Activated CD4-positive, alpha-beta T cell treated with anti-CD3 and anti-CD28 coated beads, Interleukin-2, amount 10 ng/mL, durations not matched to agents 7 days and 5 days (primary cell): ENCODE measurements at places on chromosomes 6 and 20. TPM values are rescaled to one million over a fixed set of nuclear protein-coding genes. Genes with fewer than 3 reads are reported as not detected.

DNA sequence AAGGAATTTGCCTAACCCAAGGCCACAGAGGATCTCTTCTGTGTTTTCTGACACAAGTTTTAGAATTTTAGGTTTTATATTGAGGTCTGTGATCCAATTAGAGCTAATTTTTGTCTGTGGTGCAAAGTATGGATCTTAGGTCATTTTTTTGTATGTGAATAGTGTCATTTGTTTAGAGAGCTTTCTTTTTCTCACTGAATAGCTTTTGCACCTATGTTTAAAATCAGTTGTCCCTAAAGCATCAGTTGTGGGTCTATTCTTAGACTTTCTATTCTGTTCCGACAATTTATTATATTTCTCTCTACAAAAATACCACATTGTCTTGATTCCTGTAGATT is 341 bp upstream of the MCM9 start:
- no peak for DNase-seq

- DNase-seq, result no peak
Observed at GRCh38 chr6:42841844-42842584, 37.4 kb upstream of the RPL7L1 start.

DNA sequence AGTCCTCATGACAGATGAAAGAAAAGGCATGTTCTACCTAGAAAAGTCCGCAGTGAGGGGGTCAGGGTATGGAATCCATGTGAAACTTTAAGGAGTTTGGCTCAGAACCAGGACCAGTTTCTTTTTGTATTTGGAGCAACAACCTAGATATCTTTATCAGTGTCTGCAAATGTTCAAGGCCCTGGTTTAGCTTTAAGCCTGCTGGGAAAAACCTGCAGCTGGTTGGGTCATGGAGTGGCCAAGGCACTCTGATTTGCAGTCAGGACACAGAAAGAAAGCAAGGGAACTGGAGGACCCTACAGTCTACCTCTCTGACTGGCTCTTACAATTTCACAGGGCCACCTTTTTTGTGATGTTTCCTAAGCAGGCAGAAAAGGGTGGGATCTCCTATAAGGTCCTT is 33.7 kb downstream of the GSTA2 start:
- no peak for DNase-seq

- DNase-seq, result peak; percentile 92
Observed at GRCh38 chr6:139291813-139292619, at the start of gene TXLNB. TXLNB (minus strand) TSS chr6:139291998; CDS start chr6:139288899, 3,099 bp downstream.

OVOL2 gene
- total RNA-seq, result not detected

DNA sequence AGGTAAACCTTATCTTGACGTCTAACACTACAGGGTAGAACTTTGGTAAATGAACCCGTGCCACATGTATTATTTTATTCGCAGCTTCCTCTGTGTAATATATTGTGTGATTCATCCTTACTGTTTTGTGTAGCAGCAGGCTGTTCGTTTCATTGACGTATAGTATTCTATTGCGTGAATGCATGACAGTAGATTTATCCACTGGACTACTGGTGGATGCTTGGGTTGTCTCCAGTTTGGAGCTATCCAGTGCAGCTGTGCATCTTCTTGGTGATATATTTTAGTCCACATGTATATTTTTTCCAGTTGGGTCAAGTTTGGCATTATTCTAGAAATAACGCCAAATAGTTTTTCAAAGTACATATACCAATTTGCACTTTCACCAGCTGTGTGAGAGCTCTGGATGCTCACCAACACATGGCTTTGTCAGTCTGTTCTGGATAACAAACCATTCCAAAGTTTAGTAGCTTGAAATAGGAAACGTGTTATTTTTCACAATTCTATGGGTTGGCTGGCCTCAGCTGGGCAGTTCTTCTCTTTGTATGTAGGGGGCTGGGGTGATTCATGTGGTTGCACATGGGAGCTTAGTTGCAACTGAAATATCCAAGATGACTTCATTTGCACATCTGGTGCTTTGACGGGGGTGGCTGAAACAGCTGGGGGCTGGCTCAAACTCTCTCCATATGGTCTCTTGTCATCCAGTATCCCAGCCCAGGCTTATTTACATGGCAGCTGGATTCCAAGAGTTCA is 9.3 kb downstream of the ECT2L start:
- no peak for DNase-seq

AURKA gene
- total RNA-seq, result 73.6 TPM

DNA sequence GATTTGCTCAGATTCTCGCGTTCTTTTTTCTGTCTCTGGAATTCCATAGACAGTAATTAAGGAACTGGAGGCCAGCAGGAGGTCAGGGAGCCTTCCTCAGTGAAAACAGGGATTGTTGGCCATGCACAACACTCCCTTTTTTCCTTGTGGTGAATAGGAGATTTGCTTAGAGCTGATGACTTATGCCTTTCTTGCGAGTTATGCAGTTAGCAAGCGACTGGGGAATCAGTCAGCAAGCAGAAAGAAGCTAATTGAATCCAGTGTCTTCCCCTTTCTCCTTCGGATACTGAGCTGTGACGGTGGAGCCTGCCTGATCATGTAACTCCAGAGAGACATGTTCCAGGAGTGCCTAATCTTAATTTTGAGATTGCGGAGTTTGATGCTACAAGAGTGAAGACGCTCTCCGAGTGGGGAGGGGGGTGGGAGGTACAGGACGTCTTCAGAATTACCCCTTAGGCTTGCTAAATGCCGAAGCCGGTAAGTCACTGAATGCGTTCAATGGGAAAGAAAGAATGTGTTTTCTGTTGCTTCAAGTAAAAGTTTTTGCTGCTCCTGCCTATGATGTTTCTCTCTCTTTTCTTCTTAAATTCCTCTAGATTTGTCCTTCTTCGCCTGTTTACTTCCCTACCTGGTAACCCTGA is 165.9 kb downstream of the SASH1 start:
- no peak for DNase-seq

EEF1A1 gene
- total RNA-seq, result 8,433 TPM

SLC26A8 gene
- not detected for total RNA-seq

DNA sequence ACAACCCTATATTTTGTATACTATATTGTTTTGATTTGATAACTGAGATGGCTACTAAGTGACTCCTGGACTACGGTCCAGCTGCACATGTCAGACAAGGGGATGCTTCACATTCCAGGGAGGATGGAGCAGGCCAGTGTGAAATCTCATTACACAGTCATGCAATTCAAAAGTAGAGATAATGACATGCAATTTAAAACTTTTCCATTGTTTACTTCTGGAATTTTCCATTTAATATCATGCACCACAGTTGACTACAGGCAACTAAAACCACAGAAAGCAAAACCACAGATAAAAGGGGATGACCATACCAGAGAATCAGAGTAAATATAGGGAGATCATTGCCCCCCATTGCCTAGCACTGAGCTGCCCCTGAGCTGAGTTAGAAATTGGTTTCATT is 366.4 kb downstream of the BTBD9 start:
- no peak for DNase-seq

LY6G5C gene
- total RNA-seq, result 1.7 TPM

MEI4 gene
- total RNA-seq, result not detected

GRCh38 chr6:72580281-72580940 is 41.5 kb upstream of the KCNQ5 start:
- no peak for DNase-seq

GRCh38 chr6:95279616-95280015 is 297.7 kb upstream of the MANEA start:
- DNase-seq, result no peak

SMLR1 gene
- total RNA-seq, result not detected

DNA sequence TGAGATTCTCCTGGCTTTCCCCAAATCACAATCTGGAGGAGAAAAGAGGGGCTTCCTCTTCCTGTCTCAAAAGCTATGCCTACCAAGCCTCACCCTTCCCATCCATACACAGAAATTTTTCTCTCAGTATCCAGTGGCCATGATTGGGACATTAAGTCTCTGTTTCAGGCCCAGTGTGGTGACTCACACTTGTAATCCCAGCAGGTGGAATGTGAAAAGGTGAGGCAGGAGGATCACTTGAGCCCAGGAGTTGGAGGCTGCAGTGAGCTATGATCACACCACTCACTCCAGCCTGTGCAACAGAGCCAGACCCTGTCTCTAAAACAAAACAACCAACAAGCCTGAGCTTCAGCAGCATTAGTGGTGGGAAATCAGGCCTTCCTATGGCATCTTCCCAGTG is 210.0 kb downstream of the OGFRL1 start:
- no peak for DNase-seq

RBBP8NL gene
- not detected for total RNA-seq

DNA sequence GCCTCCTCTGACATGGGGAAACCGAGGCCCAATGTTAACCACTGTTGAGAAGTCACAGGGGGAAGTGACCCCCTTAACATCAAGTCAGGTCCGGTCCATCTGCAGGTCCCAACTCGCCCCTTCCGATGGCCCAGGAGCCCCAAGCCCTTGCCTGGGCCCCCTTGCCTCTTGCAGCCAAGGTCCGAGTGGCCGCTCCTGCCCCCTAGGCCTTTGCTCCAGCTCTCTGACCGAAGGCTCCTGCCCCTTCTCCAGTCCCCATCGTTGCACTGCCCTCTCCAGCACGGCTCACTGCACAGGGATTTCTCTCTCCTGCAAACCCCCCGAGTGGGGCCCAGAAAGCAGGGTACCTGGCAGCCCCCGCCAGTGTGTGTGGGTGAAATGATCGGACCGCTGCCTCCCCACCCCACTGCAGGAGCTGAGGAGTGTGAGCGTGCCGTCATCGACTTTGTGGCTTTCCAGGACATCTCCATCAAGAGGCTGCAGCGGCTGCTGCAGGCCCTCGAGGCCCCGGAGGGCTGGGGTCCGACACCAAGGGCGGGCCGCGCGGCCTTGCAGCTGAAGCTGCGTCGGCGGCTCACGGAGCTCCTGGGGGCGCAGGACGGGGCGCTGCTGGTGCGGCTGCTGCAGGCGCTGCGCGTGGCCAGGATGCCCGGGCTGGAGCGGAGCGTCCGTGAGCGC is 1.6 kb downstream of the TNFRSF6B start:
- no peak for DNase-seq

GRCh38 chr6:34920097-34920496 is 31.0 kb downstream of the ANKS1A start:
- DNase-seq, result no peak

- DNase-seq, result no peak
Observed at GRCh38 chr20:63014287-63014686, 7.5 kb upstream of the BHLHE23 start.

CD40 gene
- 1.1 TPM for total RNA-seq

- peak; percentile 54 for DNase-seq
Observed at GRCh38 chr6:151494235-151494935, 568 bp downstream of the CCDC170 start.

- DNase-seq, result no peak
Observed at GRCh38 chr20:24450624-24451376, 18.6 kb upstream of the SYNDIG1 start.

DNA sequence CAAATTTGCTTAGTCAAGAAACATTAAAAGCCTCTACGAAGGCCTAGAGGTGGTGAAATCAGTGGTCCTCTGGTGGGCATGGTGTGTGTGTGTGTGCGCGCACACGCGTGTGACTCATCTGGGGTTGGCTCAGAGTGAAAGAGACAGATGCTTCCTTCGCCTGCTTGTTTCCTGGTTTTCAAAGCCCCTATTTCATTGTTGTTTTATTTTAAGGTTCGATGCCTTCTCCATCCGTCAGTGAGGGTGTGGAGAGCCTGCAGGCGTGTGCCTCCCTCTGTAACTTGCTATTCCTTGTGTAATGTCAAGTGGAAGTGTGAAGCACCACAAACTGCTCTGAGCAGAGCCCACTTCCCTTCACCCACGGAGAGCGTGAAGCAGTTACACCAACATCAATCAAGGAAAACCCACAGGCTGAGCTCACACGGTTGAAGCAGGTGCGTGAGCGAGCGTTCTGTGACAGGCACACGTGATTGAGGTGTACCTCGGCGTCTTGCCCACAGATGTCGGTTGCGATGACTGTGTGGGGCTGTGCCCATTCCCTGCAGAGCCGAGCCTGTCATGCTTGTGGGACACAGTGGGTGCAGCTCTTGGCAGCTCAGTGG is 233.9 kb downstream of the PRL start:
- peak; percentile 72 for DNase-seq

DNA sequence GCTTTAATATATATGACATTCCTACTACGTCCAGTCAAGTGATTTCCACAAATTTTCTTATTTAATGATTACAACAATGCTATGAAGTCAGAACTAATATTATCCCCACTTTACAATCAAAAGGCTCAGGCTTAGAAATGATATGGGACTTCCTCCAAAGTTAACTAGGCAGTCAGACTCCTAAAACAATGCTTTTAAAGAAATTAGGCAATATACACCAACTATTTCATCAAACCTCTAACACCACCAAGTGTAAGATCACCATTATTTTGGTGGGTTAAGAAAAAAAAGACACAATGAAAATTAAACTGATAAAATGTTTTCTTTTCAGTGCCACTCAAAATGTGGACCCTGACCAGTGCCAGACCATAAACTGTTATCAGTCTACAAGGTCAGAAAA is 256.1 kb upstream of the RUNX2 start:
- DNase-seq, result no peak

- no peak for DNase-seq
Observed at GRCh38 chr20:53921443-53921973, 148.9 kb downstream of the BCAS1 start.

GRCh38 chr6:34233867-34234266 is 2.8 kb upstream of the HMGA1 start:
- DNase-seq, result no peak

DNA sequence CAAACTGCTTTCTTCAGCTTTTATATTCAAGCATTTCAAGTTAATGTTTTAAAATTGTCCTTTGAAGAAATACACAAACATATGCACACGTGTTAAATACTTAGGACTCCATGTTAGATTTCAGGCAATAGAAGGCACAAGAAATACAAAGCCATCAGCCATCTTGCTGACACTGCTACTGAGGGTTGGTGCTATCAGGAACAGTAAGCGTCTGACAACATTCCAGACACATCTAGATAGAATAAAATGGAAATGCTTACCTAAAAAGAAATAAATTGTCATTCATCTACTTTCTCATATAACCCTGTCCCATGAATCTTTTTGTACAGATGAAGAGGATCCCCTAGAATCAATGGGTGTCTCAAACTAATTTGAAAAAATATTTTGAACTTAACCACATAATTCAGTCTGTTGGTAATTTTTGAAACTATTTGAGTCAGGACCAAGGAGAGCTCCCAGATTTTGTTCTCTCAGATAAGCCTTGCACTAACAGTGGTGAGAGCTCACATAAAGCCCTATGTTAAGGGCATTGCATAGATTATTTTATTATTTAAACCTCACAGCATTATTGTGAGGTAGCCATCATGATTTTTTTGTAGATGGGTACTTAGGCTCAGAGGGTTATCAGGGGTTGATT is 631.1 kb upstream of the POU3F2 start:
- DNase-seq, result no peak

GRM1 gene
- not detected for total RNA-seq
